Right ventricle myocardium inferior (tissue), 1 donor: ENCODE measurements at places on chromosomes 1 and 21.

DNA sequence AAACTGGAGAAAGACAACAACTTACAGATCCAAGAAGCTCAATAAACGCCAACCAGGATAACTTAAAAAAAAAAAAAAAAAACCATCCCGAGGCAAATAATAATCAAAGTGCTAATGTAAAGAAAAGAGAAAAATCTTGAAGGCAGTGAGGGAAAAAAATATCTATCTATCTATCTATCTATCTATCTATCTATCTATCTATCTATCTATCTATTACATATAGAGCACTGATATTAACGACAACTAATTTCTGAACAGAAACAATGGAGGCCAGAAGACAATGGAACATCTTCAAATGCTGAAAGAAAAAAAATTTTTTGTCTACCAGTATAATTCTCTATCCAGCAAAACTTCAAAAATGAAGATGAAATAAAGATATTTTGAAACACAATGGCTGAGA lies 18.0 kb downstream of the PACC1 start:
- DNase-seq, result no peak

DNA sequence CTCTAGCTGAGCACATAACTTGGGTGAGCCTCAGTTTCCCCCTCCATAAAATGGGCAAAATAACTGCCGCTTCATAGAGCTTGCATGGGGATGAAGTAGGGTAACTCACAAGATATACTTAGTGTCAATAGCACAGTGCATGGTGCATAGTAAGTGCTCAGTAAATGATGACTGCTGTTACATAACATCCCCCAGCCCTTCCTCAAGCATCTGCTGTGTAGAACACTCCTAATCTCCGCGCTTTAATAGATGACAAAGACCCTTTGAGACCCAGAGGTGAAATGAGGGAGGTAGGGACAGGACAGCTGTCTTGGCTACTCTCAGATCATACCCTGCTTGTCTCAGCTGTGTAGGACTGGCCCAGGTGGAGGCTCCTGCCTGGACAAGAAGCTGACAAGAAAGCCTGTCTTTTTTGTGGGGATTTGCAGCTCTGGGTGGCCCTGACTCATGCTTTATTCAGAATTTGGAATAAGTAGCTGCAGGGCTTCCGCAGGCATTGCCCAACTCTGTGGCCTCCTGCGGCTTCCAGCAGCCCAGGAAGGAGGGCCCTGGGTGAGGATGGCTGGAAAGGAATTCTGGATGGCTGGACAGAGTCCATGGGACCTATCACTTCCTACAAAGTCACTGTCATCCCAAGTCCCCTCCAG lies 20.7 kb upstream of the PADI4 start:
- DNase-seq, result no peak

DNA sequence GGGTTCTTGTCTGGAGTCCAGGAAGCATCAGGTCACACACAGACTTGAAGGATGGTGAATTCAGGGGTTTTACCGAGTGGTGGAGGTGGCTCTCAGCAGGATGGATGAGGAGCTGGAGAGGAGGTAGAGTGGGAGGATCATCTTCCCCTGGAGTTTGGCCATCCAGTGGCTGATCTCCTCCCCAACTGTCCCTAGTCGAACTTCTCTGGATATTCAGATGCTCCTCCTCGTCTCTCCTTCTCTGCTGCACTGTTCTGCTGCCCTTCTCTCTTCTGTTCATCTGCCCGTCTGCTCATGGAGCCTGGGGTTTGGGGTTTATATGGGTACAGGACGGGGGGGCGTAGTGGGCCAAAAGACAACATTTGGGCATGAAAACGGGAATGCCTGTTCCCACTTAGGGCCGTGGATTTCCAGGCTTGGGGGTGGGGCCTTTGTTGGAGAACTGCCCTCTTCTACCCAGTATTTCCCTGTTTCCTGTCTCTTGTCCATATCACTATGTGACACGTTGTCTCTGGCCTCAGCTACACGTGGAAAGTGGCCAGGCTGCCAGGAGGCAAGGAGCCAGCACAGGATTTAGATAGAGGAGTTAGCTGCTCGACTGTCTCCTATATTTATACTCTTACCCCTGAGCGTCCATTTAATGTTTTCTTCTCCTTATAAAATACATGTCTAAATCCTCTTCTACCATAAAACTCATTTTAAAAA lies 76.7 kb downstream of the SIPA1L2 start:
- DNase-seq, result peak; percentile 83

- no peak for DNase-seq
These were observed 32.6 kb downstream of the NIBAN1 start for GRCh38 chr1:184941735-184942134.

GRCh38 chr21:37219761-37220432 lies 47.2 kb downstream of the VPS26C start:
- no peak for DNase-seq

DNA sequence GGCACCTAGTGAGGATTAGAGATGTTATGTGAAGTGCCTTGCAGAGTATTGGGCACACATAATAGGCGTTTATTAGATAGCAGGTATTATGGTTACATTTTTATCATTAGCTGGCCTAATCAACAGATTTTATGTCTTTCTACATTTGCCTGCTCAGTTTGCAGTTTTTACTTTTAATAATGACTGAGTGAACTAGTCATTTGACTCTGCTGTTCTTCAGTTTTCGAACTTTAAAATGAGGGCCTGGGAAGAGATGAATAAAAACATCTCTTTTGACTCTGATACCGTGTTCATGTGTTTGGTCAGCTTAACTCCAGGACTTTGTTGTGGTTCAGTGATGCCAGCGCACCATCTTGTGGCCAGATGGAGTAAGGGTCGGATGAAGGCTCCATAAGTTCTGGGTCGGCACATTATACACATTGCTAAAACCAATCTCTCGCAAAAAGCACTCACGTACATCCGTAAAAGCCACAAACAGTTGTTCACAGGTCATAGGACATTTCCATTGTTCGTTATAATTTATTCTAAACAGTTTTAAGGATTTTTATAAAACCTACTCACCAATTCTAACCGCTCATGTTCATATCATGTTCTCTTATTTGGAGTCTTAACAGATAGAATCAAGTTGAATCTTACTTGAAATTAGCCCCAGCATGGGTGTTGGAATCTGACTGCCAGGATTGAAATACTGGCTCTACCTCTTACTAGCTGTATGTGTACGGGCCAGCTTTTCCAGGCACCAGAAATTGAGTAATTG lies 78.4 kb upstream of the GPR88 start:
- DNase-seq, result no peak

GRCh38 chr1:145995964-145996432 lies 381 bp downstream of the TXNIP start:
- no peak for DNase-seq

DNA sequence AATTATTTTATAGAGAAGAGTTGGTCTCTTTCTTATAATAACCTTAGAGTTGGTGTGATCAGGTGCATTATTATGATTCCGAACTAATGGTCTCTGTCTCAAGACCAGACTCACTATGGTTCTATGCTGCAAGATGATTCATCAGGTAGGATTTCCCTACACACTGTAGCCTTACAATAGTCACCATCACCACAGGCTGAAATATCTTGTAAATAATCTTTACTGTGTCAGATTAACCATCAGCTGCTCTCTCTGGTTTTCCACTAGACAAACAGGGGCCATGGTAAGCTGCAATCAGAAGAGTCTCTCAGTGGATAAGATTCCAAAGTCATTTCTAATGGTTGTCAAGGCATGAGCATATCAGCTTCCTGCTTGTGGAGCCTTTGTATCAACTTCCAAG lies 4.4 kb upstream of the GBP4 start:
- no peak for DNase-seq

DNA sequence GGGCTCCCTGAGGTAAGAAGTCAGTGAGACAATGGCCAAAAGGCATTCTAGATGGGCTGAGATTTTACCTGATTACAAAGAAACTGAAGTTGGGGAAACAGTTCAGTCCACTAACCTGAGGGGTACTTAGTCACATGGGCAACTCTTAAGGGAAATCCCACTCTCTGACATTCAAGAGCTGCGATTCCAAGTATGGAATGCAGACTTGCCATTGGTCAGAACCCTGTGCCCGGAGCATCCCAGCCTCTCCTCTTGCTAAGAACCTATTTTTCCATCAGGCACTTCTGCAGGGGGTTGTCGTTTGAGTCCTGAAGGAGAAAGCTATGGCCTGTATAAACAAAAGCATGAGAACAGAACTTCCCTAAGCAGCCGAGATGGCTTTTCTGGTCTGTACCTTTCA lies 434.9 kb upstream of the DAB1 start:
- DNase-seq, result no peak

- DNase-seq, result peak; percentile 93
These were observed 239.6 kb upstream of the FGGY start for GRCh38 chr1:59057211-59057694.

DNA sequence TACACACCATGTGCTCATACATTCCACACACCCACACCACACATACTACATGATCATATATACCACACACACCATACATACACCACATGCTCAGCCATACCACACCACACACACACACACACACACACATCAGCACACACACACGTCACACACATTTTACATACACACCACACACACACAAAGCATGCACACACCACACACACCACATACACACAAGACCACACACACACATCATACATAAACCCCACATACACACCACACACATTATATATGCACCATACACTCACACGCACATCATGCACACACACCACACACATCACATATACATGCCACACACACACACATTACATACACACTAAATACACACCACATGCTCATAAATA lies 124.5 kb upstream of the ERG start:
- DNase-seq, result no peak

DNA sequence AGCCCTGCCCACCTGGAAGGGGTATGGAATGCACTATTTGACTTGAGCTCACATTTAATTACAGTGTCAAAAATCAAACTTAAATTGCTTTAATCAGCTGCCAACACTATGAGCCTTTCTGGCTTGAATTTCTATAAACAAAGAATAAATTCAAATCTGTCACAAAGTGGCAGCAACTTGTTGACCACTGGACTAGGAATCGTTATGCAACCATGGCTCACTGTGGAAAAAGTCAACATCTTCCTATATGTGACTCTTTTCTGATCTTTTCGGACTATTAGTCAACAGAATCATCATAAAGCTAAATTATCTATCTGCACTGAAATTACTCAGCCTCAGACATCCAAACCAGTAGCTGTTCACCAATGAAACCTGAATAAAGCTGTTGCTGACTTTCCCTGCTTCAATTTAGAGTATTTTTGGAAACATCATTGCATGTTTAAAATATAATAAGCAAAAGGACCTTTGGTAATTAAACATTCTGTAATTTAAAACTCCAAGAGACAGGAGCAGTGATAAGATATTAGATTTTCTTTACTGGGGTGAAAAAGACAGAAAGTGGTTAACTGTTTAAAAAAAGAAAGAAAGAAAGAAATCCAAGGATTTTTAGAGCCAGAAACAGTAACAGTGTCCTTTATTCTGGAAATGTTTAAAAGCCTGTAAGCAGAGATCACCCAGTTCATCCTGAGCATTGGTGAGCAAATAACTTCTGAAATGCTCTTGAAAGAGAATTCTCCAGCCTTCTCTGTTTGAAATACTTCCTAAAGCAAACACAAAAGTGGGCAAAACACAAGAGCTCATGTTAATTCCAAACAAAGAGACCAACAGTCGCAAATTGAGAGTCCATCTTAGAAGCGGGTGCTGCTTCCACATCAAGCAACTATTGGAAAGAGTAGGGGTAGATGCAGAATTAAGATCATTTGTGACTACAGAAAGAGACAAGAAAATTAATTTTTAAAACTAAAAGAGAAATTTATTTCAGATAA lies 26.2 kb upstream of the ERG start:
- DNase-seq, result no peak

- no peak for DNase-seq
These were observed 1.6 kb upstream of the AGT start for GRCh38 chr1:230715510-230715909.

GRCh38 chr1:53593758-53594380 lies 134.7 kb downstream of the DMRTB1 start:
- no peak for DNase-seq

DNA sequence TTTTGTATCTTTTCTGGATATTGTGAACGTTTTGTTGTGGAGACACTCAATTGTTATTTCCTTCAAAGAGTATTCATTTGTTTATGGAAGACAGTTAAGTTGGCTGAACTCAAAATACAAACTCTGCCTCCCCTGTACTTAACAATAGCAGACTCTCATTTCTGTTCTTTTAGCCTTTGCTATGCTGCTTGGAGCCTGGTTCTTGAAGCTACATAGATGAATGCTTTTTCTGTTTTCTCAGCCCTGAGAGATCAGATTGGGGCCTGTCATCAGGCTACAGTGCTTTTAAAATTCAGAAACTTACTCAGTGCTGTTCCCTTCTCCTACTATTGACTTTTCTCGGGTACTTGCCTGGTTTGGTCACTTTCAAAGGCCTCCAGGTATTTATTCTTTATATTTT lies 215.7 kb upstream of the LYPLAL1 start:
- DNase-seq, result no peak

DNA sequence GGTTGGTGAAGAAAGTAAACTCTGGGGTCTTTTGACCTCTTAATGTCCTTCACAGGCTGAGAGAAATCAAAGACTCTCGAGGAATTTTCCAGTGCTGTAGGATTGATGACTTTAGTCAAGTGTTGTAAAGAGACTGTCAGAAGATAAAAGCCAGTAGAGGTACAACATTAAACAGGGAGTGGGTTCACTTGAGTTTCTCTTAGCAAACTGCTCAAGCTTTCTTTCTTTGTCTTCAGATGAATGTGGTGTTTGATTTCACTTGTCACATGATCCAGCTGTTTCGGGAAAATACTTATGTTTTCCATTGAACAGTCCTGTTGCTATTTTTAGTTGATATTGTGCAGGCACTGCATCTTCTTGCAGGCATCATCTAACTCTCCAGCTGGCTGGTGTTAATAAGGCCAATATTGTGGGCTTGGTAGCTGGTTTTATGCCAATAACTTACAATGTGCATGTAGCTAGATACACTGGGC lies 45.6 kb downstream of the XCL2 start:
- DNase-seq, result no peak

DNA sequence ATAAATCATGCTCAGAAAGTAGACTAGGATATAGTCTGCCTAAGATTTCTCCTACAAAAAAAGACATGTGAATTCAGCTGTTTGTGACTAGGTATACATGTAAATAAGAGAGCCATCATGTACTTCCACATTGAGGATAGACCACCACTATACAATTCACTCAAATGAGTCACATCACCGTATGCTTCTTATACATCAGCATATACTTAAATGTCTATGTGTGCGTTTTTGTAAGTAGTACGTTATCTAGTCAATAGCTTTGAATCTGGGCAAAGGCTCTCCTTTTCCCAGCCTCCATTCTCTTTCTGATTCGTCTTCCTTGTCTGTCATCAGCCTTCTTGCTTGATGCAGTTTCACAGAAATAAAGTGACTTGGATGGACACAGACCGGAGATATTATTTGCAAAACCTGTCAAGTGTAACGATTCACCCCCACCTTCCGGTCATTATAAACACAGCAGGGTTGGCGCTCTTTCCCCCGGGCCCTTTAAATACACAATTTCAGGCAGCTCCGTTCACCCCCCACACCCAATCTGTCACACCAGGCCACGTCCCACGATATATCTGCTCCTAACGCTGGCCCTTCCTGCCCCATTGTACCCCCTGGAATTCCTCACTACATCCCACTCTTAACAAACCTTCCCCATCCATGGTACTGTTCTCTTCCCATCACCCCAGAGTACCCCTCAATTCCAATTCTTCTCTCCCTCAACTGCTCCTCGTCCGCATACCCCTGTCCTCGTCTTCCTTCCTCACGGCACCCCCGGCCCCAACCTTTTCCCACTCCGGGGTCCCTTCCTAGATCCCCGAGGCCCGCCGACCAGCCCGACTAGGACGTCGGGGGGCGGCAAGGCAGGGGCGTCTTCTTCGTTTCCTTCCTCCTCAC lies 636 bp downstream of the VAMP4 start:
- no peak for DNase-seq

GRCh38 chr21:45918835-45919447 lies 62.6 kb upstream of the COL6A1 start:
- DNase-seq, result no peak

GRCh38 chr1:212525479-212526110 lies 83.0 kb upstream of the ATF3 start:
- DNase-seq, result no peak
